Smooth muscle cell of the brain vasculature (primary cell): ENCODE measurements at places on chromosomes 7 and 10.

- DNase-seq = no peak
These were observed 220.6 kb upstream of the FOXK1 start for GRCh38 chr7:4461531-4461930.

DNA sequence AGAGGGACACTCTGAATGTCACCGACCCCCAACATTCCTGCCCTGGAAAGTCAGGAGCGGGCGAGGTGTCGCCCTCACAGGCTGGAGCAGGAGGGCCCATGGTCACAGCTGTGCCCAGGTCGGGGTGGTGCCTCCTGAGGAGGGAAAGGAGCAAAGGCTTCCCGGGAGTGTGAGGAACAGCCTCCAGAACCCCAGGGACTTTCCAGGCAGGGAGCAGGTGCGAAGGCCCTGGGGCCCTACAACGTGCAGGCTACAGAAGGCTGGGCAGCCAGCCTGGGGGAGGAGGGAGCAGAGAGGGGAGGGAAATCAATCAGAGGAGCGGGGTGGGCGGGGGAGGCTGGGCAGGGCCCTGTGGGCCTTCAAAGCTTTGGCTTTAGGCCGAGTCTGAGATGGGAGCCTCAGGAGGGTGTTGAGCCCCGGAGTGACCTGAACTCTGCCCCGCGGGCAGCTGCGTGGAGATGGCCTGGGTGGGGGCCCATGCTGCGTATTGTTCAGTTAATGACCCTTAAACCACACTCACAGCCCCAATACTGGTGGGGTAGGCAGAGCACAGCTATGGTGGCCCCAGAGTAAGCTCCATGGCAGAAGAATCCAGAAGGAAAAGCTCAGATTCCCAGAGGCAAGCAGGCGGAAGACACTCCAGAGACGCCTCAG is 44.2 kb upstream of the PPP2R2D start:
- DNase-seq = no peak

DNA sequence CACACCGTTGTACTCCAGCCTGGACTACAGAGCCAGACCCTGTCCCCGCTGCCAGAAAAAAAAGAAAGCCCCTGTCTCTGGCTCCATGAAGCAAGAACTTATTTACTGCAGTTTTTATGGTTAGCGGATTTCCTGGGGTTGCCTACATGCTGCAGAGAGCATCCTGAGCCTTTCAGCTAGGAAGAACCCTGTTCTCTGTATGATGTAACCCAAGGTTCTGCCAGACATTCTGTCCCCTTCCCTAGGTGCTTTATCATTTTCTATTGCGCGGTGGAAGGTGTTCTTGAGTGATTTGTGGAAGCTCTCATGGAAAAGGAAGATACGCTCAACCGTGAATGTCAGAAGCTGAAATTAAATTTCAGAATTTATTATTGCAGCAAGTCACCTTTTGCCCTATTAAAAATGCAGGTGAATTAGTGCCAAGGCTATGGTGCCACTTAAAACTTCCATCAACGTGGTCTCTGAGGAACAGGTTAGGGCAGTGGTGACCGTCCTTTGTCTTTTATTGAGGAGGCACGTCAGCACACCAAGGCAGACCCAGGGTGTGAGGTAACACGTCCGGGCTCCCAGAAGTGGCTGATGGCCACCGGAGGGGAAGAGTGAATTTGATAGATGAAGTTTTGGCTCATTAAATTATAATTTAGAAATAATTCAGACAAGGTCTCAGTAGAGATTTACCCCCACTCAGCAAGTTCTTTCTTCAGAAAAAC is 273.1 kb downstream of the PHTF2 start:
- no peak for DNase-seq

DNA sequence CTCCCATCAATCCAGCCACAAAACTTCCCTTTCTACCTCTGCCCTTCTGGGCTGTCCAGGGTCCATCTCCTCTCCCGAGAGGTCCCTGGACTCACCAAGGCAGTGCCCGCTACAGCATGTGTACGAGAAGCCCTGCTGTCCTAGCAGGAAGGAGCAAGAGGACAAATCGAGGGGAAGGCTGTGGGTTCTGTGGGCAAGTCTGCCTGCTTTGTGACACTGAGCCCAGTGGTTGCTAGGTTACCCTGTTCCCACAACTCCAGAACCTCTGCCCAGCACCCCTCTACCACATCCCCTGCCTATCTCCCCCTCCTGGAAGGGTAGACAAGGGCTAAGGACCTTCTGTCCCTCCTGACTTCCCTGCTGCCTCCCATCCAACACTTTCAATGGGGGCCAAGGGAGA is at the start of gene TBATA:
Gene TBATA (minus strand): TSS at position 188 of the 400 bp plus-strand sequence. CDS start 1,998 bp downstream, outside the sequence.
- DNase-seq = no peak

GRCh38 chr7:79244482-79244881 is 209.0 kb downstream of the MAGI2 start:
- no peak for DNase-seq

DNA sequence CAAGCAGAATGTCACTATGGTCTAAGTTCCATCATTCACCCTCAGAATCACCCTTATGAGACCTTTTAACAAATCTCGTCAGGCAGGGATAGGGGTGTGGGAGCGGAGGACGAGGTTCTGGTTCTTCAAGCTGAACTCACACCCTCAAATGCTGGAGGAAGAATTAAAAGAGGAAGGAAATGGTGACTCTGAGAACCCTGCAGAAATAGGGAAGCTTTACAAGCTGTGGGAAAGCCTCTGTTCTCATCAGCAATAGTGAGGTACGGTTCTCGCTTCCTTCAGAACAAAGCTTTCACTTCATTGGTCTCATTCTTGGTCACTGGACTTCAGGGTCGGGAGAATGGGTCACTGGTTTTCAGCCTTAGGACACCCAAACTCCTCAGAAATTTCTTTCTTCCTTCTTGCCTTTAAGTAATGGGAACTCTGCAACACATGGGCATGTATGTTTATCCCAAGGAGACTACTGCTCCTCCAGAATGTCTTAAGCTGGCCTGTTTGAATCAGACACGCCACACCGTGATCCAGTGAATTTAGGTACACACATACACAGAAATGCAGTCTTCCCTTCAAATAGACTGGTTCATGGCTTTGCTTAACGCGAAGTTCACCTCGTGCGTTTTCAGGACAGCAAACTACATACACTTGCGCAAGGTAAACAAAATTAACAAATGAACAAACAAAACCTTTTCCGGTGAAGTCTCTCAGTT is 226.0 kb downstream of the SFMBT2 start:
- no peak for DNase-seq

GRCh38 chr10:126408953-126409641 is 20.8 kb upstream of the ADAM12 start:
- no peak for DNase-seq

GRCh38 chr7:20653636-20654035 is 38.2 kb downstream of the ABCB5 start:
- DNase-seq = no peak

GRCh38 chr7:30237271-30237695 is 47.1 kb upstream of the ZNRF2 start:
- no peak for DNase-seq

GRCh38 chr10:96772196-96772595 is 51.9 kb upstream of the PIK3AP1 start:
- no peak for DNase-seq
